NCI-H460 (cell line): ENCODE measurements at places on chromosomes 16 and 17.

DNA sequence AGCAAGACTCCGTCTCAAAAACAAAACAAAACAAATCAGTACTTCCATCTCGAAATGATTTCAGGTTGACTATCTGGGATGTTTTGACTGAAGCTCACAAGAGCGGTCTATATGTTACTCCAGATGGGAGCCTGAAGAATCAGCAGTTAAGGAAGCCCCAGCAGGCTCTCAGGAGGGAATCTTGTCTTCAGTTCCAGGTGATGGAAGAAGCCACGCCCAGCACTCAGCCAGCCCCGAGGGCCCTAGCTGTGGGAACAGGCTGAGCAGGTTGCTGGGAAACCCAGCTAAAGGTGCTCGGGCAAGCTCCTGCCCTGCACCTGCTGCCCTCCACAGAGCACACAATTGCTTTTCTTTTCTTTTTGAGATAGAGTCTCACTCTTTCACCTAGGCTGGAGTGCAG is 32.4 kb downstream of the WIPI1 start:
- no peak for DNase-seq

GRCh38 chr16:62965831-62966230 is 929.6 kb upstream of the CDH8 start:
- DNase-seq, result no peak

DNA sequence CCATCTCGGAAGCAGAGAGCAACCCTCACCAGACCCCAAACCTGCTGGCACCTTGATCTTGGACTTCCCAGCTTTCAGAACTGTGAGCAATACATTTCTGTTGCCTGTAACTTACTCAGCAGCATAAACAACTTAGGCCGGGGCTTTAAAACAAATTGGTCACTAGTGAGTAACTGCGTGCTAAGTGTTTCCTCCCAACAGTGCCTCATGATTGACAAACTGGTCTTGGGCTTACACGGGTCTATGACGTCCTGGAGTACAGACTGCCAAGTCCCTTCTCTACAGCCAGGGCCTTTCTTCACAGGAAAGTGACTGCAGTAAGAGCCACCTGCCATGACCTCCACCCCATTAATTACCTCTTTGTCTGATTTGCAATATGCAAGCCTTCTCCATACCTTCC is 136.7 kb downstream of the XYLT1 start:
- no peak for DNase-seq

GRCh38 chr16:67883146-67883871 is 1.4 kb upstream of the NRN1L start:
- DNase-seq, result no peak

- DNase-seq, result no peak
These were observed 170.4 kb downstream of the WSCD1 start for GRCh38 chr17:6240601-6241000.

- no peak for DNase-seq
These were observed 325.1 kb upstream of the KCNJ16 start for GRCh38 chr17:69749911-69750310.

DNA sequence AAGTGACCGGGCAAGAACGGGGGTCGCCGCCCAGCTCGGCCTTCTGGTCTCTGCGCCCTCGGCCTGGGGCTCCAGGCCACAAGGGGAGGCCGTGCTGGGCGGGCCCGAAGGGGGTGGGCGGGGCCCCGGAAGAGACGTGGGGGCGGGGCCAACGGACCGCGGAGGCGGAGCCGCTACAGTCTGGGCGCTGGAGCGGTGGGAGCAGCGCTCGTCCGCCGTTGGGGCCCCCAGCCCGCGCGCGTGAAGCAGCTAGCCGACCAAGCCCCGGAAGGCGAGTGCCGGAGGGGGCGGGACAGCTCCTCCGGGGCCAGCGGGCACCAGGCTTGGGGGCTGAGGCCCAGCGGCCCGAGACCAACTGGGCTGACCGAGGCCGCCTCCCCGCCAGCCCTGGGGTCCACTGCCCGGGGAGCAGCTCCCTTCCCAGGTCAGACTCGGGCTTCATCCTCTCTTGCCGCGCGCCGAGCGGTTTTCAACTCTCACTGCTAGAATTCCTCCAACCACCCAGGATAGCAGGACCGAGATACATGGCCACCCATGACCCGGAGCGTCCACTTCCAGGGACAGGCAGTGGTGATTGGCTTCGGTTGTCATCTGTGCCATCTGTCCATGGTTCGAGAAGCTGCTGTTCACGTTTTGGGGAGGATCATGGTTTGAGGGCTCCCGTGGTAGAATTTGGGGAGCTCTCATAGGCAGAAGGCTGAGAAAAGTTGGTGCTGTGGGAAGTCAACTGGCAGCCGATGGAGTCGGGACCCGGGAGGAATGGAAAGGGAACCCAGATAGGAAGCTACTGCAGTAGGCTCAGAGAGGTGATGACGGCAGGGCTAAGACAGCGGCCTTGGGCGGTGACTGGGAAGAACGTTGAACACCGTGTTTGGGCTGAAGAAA is 44.6 kb upstream of the LCMT1 start:
- peak; percentile 46 for DNase-seq
